Stromal cell of bone marrow (primary cell): ENCODE measurements at places on chromosomes 3 and 15.

DNA sequence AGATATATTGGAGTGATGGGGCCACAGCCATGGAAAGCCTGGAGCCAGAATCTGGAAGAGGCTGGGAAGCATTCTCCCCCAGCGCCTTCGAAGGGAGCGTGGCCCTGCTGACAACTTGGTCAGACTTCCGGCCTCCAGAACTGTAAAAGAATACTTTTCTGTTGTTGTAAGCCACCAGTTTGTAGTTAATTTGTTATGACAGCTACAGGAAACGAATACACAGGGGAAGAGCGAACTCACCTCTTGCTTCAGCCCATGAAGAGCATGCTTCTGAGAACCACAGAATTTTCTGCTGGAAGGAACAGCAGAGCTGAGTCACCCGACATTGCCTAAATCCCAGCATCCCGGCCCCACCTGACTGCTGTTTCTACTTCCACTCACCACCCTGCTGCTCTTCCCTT, 501.7 kb downstream of the SHQ1 start:
- peak; percentile 96 for DNase-seq

GRCh38 chr15:65400760-65401610, 21.8 kb downstream of the IGDCC4 start:
- peak; percentile 50 for DNase-seq

- no peak for DNase-seq
Measured at GRCh38 chr3:161454615-161455014, 42.0 kb upstream of the OTOL1 start.

DNA sequence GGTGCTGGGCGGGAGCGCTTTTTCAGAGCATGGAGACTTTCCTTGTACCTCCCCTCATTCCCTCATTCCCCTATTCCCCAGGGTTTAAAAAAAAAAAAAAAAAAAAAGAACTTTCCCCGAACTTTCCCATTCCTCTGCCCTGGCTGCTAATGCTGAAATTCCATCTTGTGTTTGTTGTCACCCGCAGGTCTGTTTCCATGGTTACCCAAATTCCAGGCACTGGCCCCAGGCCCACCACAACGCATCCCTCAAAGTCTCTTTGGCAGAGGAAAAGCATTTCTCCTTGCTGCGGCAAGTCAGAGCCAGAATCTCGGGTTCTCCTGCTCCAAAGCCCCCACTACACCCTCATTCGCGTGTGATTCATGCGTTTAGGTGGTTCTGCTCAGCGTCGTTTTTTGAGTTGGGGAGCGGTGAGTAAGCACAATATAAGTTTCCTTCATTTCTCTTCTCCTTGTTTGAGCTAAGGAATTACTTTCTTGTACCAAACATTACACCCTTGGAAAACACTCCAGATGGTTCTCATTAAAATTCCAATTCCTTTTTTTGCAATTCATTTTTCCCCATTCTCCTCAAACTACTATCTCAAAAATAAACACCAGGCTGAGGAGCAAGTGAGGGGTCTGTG, 21.6 kb downstream of the ANAPC13 start:
- DNase-seq, result peak; percentile 96

- DNase-seq, result peak; percentile 29
Measured at GRCh38 chr3:186025161-186025560, 83.7 kb downstream of the ETV5 start.

GRCh38 chr3:15312550-15312949, 19.8 kb downstream of the SH3BP5 start:
- DNase-seq, result no peak

GRCh38 chr3:112653209-112653871, 12.4 kb upstream of the CCDC80 start:
- peak; percentile 92 for DNase-seq

DNA sequence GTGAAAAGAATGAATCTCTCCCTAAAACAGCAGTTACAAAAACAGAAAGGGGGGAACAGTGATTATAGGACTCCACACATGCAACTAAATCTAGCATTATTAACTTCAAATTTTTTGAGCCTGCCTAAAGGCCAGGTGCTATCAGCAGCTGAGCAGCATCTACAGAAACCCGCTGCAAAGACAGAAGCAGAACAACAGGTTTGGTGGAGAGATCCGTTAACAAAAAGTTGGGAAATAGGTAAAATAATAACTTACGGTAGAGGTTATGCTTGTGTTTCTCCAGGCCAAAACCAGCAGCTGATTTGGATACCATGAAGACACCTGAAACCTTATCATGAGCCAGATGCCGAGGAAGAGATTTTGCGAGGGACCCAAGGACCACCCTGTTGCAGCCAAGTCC, 201.6 kb upstream of the UBE3A start:
- no peak for DNase-seq
